RKO (cell line): ENCODE measurements at places on chromosomes 13 and 19.

DNA sequence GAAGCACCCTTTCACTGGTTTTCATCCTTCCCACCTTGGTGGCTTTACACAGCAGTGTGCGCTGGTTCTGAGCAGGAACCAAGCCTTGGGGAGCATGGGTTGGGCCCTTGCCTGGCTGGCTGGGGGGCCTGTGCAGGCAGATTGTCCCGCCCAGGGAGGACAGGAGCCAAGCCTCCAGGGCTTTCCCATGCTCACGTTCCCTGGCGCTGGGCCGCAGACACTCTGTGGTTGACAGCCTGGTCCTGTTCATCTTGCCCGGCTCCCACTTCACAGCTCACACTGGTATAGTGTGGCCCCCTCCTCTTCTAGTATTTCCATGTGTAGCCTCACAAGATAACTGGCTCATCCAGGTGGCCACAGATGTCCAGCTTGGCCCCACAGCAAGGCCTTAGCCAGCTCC lies 4.6 kb upstream of the CCNE1 start:
- DNase-seq = no peak

DNA sequence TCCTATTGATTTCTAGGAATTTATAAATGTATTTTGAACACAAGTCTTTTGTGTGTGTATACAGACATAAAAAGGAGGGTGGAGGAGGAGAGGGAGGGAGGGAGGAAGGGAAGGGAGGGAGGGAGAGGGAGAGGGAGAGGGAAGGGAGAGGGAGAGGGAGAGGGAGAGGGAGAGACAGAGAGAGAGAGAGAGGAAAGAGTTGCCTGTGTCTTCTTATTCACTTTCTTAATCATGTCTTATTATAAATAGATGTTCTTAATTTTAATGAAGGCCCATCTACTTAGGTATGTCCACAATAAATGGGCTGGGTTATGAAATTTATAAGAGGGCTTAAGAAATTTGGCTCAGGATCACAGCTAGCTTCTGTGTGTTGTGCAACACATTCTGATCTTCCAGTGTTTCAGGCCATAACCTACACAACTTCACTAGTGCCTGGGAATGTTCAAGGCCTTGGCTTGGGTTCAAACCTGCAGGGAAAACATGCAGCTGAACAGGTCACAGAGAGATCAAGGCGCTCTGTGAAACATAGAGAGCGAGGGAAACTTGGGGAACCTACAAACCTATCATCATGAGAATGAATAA lies 39.3 kb downstream of the ZNF45 start:
- DNase-seq = no peak

GRCh38 chr13:91534996-91535395 lies 136.6 kb downstream of the GPC5 start:
- no peak for DNase-seq

DNA sequence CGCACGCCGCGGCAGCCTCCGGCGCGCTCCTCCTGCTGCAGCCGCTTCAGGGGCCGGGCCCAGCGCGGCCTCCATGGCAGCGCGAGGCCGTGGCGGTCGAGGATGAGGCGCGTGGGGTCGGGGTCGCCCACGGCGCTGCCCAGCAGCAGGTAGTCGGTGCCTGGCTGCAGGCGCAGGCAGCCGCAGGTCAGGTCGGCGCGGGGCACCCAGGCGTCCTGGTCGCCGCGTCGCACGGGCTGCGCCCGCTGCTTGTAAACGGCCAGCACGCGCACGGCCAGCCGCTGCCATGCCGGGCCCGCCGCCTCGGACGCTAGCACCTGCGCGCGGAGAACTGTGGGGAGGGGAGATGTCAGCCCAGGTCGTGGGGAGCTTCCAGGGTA lies 11.1 kb downstream of the NTN5 start:
- no peak for DNase-seq

GRCh38 chr19:41133260-41133659 lies 19.0 kb downstream of the CYP2F1 start:
- no peak for DNase-seq

DNA sequence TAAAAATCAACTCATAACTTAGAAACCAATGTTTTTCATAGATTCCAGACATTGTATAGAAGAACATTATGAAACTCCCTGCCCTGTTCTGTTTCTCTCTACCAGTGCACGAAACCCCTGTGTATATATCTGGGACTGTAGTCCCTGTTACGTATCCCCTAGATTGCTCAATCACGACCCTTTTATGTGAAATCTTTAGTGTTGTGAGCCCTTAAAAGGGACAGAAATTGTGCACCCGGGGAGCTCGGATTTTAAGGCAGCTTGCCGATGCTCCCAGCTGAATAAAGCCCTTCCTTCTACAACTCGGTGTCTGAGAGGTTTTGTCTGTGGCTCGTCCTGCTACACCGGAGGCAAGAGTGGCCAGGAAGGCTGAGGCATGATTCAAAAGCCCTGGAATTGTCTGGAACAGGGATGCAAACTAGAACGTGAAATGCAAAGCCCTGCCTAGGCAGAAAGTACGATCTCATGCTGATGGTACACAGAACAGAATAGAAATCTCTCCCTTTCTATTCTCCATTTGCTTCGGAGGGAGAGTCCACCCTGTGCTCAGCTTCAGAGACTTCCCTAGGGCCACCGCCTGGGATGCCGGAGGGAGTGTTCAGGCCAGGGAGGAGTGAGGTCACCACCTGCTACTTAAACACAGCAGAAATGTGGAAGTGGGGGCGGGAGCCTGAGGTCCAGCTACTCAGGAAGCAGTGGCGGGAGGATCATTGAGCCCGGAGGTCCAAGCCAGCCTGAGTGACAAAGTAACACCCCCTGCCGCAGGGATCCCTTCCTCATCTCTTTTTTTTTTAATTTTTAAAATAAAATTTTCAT lies 758 bp upstream of the ZNF888 start:
- peak; percentile 89 for DNase-seq

- DNase-seq = peak; percentile 0
Measured at GRCh38 chr13:99087954-99088491, 110.2 kb upstream of the DOCK9 start.

GRCh38 chr13:62512194-62513141 lies 1096.8 kb upstream of the PCDH20 start:
- peak; percentile 11 for DNase-seq
